ENCODE measurements at places on chromosomes 6 and 20. TPM values are rescaled to one million over a fixed set of nuclear protein-coding genes. Genes with fewer than 3 reads are reported as not detected.

The OR2H2 gene
- not detected for total RNA-seq

The CST11 gene
- not detected for total RNA-seq

The FBXO9 gene
- 126 TPM for total RNA-seq

The RRAGD gene
- 5.9 TPM for total RNA-seq

The TPX2 gene
- 0.30 TPM for total RNA-seq

The MLIP gene
- not detected for total RNA-seq

The IRF4 gene
- 8.6 TPM for total RNA-seq

The CST5 gene
- total RNA-seq: not detected

The PLEKHG1 gene
- total RNA-seq: 3.9 TPM

The FAM83D gene
- total RNA-seq: 1.4 TPM

The BPIFB4 gene
- not detected for total RNA-seq

The HLA-F gene
- 573 TPM for total RNA-seq

DNA sequence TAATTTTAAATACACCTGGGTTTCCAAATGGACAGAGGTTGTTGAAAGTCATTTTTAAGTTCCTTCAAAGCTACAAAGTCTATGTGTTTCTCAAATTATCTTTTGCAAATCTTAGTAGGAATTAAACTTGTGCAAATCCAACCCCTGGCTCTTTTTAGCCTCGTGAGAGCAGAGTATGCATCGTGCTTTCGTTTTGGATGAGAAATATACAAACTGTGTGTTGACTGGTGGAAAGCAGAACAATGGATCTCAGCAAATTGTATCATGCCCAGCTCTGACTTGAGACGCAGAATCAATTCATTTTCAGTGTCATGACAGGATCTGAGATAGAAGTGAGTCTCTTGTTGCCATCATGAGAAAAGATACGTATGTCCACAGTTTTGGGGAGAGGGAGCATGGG, 542.4 kb upstream of the FLRT3 start:
- DNase-seq: no peak

DNA sequence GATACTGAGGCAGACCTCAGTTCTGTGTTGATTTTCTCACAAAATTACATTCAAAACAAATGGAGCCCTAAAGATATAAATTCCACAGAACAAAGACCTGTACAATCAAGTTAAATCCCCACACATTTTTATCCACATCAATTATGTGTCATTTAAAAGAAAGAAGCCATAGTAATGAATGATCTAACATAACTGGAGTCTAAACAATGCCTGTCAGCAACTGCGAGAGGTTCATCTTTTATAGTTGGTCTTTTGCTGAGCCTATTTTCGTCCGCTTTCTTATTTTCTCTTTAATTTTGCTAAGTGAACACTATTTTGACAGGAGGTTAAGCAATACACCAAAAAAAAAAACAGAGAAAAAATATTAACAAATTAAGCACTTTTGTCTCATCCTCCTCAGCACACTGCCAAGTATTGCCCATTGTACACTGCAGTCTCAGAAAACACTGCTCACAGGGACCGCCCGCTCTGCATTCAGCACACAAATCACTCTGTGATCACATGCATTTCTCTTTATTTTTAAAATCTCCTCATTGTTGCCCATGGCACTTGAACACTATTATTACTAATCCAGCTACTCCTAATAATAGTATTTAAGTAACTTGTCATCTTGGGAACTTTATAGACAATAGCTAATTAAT, 140.8 kb downstream of the BTBD9 start:
- DNase-seq: no peak

DNA sequence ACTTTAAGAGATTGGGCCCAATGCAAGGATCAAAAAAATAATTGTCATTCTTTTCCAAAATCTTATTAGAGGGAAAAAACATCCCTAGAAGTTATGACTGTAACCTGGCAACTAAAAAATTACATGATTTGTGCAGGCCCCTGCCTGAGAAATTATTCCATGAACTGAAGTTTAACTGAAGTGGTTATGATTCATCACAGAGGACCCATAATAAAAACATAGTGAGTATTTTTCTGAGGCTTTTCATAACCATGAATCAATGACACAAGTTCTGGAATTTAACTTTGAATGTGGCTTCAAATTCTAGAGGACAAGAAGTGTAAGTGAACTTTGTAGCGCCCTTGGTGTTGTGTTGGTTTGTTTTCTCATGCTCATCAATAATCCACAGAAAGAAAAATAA, 31.1 kb upstream of the CARMIL1 start:
- DNase-seq: no peak

DNA sequence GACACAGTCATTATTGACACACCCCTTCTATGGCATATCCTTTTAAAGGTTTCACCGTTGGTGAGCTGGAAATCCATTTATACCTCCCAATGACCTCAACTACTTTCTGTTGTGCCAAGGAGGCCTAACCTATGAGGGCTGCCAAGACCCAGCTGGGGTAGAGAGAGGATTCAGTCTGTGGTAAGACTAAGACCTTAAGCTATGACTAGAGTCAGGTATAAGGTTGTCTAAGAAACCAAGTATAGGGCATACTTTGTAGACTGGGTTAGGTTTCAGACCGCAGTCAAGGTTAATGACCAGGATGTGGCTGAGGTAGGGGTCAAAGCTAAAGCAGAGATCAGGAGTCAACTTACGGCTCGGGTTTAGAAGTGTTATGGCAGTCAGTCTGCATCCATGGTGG, 641.2 kb upstream of the CHD6 start:
- DNase-seq: no peak

DNA sequence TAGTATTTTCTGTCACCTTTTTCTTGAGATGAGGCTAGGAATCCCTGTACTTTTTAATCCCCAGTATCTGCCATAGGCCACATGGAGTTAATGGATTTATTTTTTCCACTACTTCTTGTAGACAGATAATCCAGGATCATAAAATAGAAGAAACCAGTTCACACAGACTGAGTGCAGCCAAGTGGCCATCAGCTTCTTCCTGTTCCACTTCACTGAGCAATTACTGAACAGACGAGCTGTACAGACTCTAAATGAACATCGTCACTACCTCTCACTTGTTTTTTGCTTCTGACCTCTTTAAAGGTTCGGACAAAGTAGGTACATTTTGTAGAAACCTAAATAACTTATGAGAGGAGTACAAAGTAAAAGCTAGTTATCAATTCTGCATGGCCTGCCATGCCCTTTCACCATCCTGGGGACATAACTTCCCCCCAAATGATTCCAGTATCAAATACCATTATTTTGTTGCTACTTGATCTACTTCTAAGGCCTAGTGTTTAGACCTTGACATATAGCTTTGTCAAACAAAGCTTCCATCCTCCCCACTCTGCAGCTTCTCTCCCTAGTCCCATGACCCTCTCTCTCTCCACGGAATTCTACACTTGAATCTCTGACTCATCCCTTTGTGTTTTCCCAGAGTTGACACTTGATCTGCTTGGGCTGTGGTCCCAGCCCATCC, 34.4 kb upstream of the ARHGAP18 start:
- DNase-seq: no peak

GRCh38 chr20:12875510-12875909, 133.3 kb upstream of the SPTLC3 start:
- DNase-seq: no peak

GRCh38 chr20:49161428-49162152, 26.5 kb downstream of the STAU1 start:
- no peak for DNase-seq

DNA sequence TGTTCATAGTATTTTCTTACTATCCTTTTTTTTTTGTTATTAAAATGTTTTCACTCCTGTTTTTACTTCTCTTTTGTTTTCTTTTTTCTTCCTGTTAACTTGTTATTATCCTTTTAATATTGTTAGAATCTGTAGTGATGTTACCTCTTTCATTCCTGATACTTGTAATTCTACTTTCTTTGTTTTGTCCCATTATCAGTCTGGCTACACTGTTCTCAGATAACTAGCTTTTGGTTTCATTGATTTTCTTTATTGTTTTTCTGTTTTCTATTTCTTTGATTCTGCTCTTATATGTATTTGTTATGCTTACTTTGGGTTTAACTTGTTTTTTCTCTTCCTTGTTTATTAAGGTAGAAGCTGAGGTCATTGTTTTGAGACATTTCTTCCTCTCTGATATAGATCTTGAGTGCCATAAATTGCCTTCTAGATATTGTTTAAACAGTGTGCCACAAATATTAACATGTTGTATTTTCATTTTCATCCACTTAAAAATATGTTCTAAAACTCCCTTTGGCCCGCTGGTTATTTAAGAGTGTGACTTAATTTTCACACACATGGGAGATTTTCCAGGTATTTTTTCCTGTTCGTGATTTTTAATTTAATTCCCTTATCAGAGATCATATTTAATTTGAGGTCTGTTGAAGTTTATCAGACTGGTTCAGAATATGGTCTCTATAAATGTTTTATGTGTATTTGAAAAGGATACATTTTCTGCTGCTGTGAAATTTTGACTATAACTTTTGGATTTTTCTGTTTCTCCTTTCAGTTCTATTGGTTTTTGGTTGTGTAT, 6.7 kb downstream of the XRN2 start:
- no peak for DNase-seq

DNA sequence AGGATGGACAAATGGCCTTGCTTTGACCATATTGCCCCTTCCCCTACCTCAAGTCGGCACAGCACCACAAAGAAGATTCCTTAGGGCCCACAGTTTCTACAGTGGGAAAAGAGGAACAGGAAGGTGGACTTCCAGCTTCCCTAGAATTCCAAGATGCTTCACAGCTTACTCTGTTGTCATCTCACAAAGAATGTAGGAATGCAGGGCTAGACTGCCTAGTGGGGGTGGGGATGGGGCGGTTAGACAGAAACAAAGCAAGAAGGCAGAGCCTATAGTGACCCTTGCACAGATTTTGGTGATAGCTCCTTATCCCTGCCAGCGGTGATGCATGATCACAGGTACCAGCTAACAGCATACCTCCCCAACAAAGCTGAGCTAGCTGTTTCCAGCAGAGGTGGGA, 607.6 kb upstream of the MAN1A1 start:
- no peak for DNase-seq

GRCh38 chr6:156612361-156612760, 164.8 kb upstream of the ARID1B start:
- no peak for DNase-seq

- DNase-seq: no peak
These were observed 64.2 kb upstream of the INSM1 start for GRCh38 chr20:20303742-20304141.

- no peak for DNase-seq
These were observed 247.7 kb upstream of the HSF2 start for GRCh38 chr6:122151763-122152162.

DNA sequence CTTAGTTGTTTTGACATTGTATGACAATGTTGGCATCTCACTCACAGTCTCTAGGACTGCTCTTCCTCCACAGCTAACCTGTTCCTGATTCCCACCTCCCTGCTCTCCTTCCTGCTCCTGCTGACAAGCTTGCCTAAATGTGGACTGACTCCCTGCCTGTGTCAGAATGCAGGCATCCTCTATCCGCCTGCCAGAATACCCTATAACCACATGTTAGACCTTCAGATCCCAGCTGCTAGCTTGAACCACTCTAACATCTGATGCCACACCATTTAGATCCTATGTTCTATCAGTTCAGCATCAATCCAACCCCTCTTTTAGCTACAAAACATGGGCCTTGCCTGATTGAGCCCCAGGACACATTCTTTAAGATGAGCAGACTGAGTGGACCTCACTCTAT, 12.2 kb downstream of the FILIP1 start:
- DNase-seq: no peak

- no peak for DNase-seq
These were observed 169.1 kb upstream of the PTCHD4 start for GRCh38 chr6:48280035-48280620.

DNA sequence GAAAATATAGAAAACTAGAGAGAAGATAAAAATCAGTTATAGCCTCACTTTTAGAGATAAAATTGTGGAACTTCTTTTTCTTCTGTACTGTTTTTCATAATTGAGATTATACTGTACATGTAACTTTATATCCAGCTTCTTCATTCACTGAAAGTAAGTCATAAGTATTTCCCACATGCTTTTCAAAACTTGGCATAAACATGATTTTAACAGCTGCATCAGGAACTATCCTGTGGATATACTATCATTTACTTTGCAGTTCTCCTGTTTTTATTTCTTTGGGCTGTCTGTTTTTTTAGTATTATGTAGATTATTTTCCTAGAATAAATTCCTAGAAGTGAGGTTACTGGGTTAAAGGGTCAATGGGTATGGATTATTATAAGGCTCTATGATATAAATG, 14.8 kb downstream of the DSTN start:
- DNase-seq: no peak

DNA sequence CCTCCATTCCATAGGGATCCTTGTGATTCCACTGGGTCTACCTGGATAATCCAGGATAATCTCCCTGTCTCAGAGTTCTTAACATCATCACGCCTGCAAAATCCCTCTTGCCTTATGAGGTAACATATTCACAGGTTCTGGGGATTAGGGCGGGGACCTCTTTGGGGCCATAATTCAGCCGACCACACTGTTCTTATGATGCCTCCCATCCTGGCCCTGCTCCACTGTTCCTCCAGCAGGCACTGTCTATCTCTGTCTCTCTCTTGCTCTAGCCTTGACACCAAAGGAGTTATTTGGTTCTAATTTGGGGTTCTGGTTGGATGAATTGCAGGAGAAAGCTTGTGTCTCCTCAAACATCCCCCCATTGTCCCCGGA, 168.1 kb downstream of the NFATC2 start:
- DNase-seq: no peak

DNA sequence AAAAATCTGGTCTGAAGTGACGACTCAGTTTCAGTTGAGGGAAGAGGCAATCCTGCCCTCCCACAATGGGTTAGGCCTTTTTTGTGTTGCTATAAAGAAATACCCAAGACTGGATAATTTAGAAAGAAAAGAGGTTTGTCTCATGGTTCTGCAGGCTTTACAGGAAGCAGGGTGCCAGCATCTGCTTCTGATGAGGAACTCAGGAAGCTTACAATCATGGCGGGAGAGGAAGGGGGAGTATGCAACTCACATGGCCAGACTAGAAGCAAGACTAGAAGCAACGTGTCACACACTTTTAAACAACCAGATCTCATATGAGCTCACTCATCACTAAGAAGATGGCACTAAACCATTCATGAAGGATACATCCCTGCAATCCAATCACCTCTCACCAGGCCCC, 529.3 kb downstream of the KIF16B start:
- no peak for DNase-seq

DNA sequence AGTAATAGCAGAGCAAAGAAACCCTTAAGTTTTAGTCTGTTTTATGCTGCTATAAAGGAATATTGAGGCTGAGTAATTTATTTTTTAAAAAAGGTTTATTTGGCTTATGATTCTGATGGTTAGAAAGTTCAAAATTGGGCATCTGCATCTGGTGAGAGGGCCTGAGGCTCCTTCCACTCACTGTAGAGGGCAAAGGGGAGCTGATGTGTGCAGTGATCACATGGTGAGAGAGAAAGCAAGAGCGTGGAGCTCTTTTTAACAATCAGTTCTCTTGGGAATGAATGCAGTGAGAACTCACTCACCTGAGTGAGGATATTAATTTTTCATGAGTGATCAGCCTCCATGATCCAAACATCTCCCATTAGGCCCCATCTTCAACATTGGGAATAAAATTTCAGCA, 36.4 kb upstream of the SAMD3 start:
- no peak for DNase-seq

- DNase-seq: no peak
These were observed 190.2 kb downstream of the COL9A1 start for GRCh38 chr6:70112716-70113115.

Measured in CD4-positive, alpha-beta memory T cell (primary cell).